B cell (primary cell): ENCODE measurements at places on chromosomes 12 and 14.
A peak's percentile ranks its signal among the peaks of the same experiment; 100 is the strongest.

DNA sequence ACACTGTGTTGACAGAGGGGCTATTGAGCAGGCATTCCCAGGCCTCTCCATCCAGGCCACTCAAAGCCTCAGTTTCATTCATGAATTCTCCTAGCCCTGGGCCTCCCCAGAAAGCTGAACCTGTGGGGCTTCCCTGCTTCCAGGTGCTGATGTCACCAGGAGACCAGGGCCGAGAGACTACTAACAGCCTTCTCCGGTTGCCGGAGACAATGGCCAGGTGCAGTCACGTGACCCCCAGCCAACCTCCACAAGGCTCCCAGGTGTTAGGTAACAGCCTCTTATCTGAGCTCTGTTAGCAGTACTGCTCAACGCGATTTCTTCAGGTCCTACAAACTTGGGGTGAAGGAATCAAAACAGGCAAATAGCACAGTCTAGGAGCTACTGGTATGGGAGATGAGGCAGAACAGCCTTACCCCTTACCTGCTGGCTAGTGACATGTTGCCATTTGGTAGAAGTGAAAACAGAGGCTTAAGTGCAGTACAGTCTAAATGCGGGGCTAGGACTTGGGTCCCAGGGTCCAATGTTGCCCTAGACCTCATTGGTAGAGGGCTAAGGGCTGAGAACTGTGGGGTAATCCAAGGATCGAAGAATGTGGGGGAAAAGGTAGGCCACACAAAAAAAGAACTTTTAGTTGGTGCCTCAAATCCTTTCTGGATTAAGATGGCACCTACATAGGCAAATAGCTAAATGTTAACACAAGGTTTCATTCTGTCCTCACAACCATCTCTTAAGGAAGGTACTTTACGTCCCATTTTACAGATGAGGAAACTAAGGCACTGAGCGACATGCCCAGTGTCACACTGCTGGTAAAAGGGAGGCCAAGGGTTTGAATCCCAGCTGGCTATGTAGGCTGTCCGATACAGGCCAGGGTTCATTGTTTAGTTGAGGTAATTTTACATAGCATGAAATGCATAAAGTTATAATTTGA is 3.8 kb downstream of the CCDC88C start:
- no peak for DNase-seq

- DNase-seq, result no peak
Observed at GRCh38 chr14:39138440-39138839, 24.3 kb downstream of the GEMIN2 start.

DNA sequence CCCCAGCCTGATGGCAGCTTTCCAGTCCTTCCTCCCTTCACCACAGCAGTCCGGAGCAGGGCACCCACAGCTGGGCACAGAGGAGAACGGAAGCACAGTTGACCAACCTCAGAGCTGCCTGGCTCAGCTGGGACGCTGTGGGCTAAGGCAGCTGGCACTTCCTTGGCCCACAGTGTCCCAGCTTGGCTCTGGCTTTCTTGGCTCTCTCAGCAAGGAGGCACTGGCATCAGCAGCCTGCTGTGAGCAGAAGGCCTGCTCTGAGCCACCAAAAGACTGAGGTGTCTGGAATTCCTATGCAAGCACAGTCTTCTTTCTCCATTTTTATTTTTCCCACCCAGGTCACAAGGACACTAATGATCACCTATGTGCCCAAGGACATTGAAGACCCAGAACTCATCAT is 32.6 kb downstream of the NGB start:
- no peak for DNase-seq

- no peak for DNase-seq
Observed at GRCh38 chr14:33542338-33543287, 408.3 kb downstream of the EGLN3 start.

DNA sequence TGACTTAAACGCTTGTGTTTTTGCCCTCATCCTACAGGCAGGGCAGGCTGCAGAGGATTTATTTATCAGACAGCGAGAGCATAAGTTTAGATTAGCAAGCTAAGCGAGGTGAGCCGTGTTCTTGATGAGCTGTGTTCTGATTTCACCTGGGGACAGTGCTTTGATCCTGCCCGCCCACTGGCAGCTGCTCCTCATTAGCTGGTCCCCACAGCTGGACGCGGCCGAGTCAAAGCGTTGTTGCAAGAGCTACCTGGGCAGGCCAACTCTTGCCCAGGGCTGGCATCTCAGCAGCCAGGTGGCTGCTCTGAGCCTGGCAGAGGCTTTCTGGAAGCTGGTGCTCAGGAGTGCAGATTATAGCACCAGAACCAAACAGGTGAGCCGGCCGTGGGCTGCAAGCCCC is 46.8 kb upstream of the BEGAIN start:
- DNase-seq, result no peak

DNA sequence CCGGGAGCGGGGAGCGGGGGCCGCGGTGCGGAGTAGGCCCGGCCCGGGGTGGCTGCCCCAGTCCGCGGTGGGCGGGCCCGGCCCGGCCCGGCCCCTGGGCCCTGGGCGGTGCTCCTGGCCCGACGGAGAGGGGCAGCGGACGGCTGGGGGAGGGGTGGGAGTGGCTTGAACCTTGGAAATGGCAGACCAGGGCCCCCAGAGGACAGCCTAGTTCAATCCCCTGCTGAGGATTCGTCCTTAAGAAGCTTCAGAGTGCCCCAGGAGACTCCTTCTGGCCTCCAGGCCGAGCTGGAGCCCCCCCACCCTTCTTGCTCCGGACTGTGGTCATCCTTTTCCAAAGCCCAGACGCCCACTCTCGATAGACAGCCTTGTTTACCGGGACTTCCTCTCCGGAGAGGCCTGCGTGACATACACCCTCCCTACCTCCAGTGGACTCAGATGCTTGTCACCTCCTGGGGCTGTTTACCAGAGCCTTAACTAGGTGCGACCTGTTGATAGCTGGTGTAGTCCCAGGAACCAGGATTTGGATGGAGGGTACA is 458 bp downstream of the KHNYN start:
- peak; percentile 81 for DNase-seq

DNA sequence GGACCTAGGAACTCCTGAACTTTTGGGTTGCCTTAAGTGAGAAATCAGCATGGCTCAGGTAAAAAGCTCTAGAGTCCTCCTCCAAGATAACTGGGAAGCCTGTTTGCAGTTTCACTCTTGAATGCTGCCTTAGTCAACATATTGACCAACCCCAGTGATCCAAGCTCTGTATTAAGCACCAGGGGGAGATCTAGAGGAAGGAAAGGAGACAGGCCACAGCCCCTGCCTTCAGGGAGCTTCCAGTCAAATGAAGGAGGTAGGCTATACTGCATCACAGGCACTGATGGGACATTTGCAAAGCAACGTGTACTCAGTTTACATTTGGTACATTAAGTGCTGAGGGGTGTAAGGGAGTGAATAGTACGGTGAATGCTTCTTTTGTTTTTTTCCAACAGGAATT is 1.2 kb upstream of the CSAD start:
- no peak for DNase-seq

GRCh38 chr12:101204602-101205304 is 5.3 kb downstream of the SLC5A8 start:
- no peak for DNase-seq

DNA sequence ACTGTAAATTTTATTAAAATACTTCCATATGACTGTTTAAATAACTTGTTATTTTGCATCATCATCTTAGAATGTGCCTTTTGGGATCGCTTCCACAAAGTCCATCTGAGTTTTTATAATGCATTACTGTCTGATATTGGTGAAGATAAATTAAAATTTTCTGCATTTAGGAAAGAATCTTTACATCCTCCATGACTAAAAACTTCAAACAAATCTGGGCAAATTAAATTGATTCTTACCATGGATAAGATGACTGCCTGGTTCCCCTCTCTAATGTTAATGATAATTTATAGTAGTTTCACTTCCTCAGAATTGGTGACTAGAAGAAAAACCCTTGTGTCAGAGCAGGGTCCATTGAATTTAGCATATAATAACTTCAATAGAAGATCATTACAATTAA is 94.7 kb upstream of the SLC38A4 start:
- DNase-seq, result peak; percentile 32

DNA sequence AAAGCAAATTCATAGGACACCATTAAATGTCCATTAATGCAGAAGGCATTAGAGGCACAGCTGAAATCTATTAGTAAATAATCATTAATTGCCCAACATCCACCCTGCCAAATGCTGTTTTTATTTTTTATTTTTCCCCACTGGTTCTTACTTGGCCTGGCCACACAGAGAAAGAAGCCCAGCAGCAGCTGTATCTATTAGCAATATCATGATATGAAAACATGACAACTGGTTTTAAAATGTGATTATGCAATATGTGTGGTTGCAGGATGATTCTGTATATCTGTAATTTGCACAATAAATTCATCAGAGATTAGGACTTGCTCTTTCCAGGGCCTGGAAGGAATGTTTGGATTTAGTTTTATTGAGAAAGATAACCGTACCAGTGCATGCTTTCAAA is 44.9 kb downstream of the SIX6 start:
- no peak for DNase-seq

- DNase-seq, result no peak
Observed at GRCh38 chr12:25592725-25593495, 39.8 kb upstream of the LMNTD1 start.

DNA sequence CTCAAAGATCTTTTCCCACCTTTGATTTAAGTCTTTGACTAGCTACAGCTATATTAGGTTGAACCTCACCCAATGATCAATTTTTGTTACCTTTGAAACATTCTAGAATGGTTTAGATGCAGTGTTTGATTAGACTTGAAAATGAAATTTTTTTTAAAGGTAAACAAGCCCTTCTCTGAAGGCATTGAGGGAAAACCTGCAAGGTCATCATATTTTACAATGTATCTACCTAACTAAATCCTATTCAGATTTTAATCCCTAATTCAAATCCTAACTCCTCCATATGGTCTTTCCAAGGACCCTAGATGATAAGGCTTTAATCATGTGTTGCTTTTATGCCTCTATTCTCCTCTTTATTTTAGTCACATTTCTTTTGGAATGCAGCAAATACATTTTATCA is 95.4 kb downstream of the ALG10B start:
- DNase-seq, result no peak

DNA sequence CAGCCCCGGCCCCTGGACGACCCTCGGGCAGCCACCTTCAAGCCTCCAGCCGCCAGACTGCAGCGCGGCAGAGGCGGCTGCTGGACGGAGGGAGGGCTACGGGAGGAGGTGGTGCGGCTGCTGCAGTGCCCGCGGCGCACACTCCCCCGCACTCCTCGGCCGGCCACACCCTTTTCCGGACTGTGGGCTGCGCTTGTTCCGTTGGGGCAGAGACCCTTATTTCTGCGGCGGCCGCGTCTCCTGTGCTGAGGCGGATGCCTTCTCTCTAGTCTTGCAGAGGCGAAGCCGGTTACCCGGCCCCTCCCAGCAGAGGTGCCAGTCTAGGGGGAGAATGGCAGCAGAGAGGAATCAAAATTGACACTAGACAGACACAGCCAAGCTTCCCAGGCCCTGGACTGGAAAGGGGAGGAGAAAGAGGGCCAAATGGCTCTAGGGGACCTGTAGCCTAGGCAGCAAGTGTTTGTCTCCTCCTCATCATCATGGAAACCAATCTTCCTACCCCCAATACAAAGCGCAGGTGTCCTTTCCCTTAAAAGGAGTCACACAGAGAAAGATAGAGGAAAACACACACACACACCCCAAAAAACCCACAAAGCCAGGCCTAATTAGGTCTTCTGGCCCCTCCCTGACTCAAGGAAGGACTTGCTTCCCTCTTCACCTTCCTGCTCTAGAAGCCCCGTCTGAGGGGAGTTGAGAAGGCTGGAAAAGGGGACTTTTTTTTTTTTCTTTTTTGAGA is 1.3 kb downstream of the ESYT1 start:
- peak; percentile 74 for DNase-seq

- DNase-seq, result no peak
Observed at GRCh38 chr12:48770756-48771155, 18.1 kb downstream of the ADCY6 start.

GRCh38 chr14:90582166-90582565 is 185.3 kb downstream of the CALM1 start:
- no peak for DNase-seq

DNA sequence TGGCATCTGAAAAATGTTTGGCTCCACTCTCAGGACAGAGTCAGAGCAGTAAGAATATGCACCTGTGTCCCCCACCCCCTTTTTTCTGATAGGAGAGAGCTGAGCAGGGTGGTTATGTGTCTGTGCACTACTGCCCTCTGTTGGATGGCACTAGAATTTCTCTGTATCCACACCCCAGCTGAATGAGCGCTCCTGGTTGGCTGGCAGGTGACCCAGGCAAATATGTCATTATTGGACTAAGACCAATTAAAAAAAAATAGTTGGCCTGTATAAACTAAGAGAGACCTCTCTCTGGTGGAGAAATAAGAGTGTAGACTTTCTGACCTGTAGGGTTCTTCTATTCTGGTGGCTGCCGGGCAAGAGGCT is 107.0 kb downstream of the PTCSC3 start:
- DNase-seq, result peak; percentile 2

- DNase-seq, result no peak
Observed at GRCh38 chr12:47777741-47778558, 4.9 kb downstream of the SLC48A1 start.

GRCh38 chr12:52417740-52418139 is 11.6 kb upstream of the KRT82 start:
- no peak for DNase-seq

DNA sequence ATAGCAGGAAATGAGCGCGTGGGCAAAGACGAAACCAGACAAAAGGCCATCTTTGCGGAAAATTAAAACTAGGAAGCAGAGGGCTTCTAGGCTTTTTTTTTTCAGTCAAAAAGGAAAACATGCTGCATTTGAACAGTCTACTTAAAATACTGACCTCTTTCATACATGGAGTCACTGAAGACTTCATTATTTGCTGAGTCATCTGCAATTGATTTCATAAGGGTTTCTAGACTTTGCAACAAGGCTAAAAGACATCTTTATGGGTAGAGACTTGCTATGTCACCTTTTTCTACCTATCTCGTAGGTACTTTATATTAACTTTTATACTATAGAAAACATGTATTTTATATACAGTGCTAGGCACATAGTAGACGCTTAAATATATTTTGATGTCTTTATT is 238.4 kb downstream of the TMEM132D start:
- DNase-seq, result no peak

- DNase-seq, result no peak
Observed at GRCh38 chr12:82953397-82953796, 266.7 kb downstream of the TMTC2 start.

DNA sequence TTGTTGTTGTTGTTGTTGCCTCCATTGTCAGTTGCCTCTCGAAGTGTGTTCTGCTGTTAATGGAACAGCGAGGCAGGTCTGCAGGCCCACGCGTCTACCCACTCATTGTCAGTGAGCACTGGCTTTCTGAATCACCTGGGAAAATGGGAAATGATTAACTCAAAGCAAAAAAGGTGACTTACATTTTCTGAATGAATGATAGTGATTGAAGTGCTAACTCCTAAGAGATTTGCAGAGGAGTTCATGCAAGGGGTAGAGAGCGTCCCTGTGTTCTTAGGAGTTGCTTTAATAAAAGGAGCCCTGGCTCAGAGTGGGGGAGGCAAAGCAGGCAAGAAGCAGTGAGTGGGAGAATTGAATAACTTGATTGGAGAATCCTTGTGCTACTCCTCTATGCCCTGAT is 177.6 kb downstream of the CAND1 start:
- DNase-seq, result no peak

- DNase-seq, result no peak
Observed at GRCh38 chr14:100551056-100551455, 36.2 kb downstream of the BEGAIN start.
